ENCODE measurements at places on chromosomes 11 and 22. TPM values are rescaled to one million over a fixed set of nuclear protein-coding genes. Genes with fewer than 3 reads are reported as not detected.
A peak's percentile ranks its signal among the peaks of the same experiment; 100 is the strongest.

CNTF gene
- 3.7 TPM for total RNA-seq

SLC17A6 gene
- not detected for total RNA-seq

SLC5A1 gene
- not detected for total RNA-seq

CRYBB2 gene
- not detected for total RNA-seq

- H3K4me3 ChIP-seq, result no peak overlapping the region
- H3K36me3 ChIP-seq, result no peaks in the 10 kb centered on the region
- peak; percentile 31 for DNase-seq
- no peaks in the 10 kb centered on the region for H3K27me3 ChIP-seq
- no peak overlapping the region for H3K27ac ChIP-seq
- no peaks in the 10 kb centered on the region for H3K4me1 ChIP-seq
Observed at GRCh38 chr22:31130873-31131272, 8.1 kb downstream of the INPP5J start.
